Cardiac atrium fibroblast (primary cell): ENCODE measurements at places on chromosomes 6 and 20. TPM values are rescaled to one million over a fixed set of nuclear protein-coding genes. Genes with fewer than 3 reads are reported as not detected.

Gene BMP6
- 30.6 and 43.1 TPM in 2 replicates for total RNA-seq

Gene FAM83C
- total RNA-seq, result not detected in 2 replicates

Gene ADGB
- not detected in 2 replicates for total RNA-seq

Gene ULBP1
- 2.0 and 2.1 TPM in 2 replicates for total RNA-seq

Gene C6orf132
- total RNA-seq, result 1.3 and 3.1 TPM in 2 replicates

Gene BCLAF1
- 48.9 and 51.8 TPM in 2 replicates for total RNA-seq

Gene ANKS1A
- 4.3 and 8.6 TPM in 2 replicates for total RNA-seq

Gene OXT
- total RNA-seq, result not detected in 2 replicates

Gene CDH26
- total RNA-seq, result 0.32 TPM in 1 of 2 replicates, not detected in the other

Gene RNF144B
- total RNA-seq, result 0.72 and 3.2 TPM in 2 replicates

Gene CST2
- 0.16 TPM in 1 of 2 replicates, not detected in the other for total RNA-seq

Gene HLA-DQB1
- not detected in 2 replicates for total RNA-seq

Gene RAET1E
- total RNA-seq, result 0.18 and 0.49 TPM in 2 replicates

Gene CUL7
- total RNA-seq, result 27.1 and 30.5 TPM in 2 replicates

Gene SYCP2
- total RNA-seq, result 0.18 and 0.32 TPM in 2 replicates

Gene OCSTAMP
- total RNA-seq, result not detected in 2 replicates

Gene OSTM1
- 25.5 and 37.9 TPM in 2 replicates for total RNA-seq

Gene CST7
- not detected in 2 replicates for total RNA-seq

Gene IDH3B
- total RNA-seq, result 75.5 and 83.9 TPM in 2 replicates

Gene ADTRP
- total RNA-seq, result 3.1 TPM in 1 of 2 replicates, not detected in the other

Gene ADGRB3
- 1.3 and 1.8 TPM in 2 replicates for total RNA-seq

Gene CBLN4
- not detected in 2 replicates for total RNA-seq

Gene COL20A1
- total RNA-seq, result not detected in 2 replicates

Gene SLC17A4
- not detected in 2 replicates for total RNA-seq

Gene HLA-DOA
- total RNA-seq, result not detected in 2 replicates

Gene ABHD12
- 28.2 and 49.6 TPM in 2 replicates for total RNA-seq

Gene BLCAP
- 44.4 and 49.5 TPM in 2 replicates for total RNA-seq

Gene GINS1
- 3.6 and 4.9 TPM in 2 replicates for total RNA-seq

Gene NOX3
- total RNA-seq, result not detected in 2 replicates

Gene PLEKHG1
- 0.90 and 6.5 TPM in 2 replicates for total RNA-seq

Gene TCF15
- total RNA-seq, result not detected in 2 replicates

Gene GPX5
- total RNA-seq, result not detected in 2 replicates

Gene CRISP3
- total RNA-seq, result not detected in 2 replicates

Gene OR12D1
- total RNA-seq, result not detected in 2 replicates

Gene PDYN
- not detected in 2 replicates for total RNA-seq
